ENCODE measurements at places on chromosomes 11 and 22. TPM values are rescaled to one million over a fixed set of nuclear protein-coding genes. Genes with fewer than 3 reads are reported as not detected.

The SPDYC gene
- not detected for total RNA-seq

The OR52I2 gene
- total RNA-seq: not detected

The OR51A7 gene
- 0.15 TPM for total RNA-seq

The ENTHD1 gene
- not detected for total RNA-seq

The TMPRSS13 gene
- not detected for total RNA-seq
